ENCODE measurements at places on chromosomes 6 and 20. TPM values are rescaled to one million over a fixed set of nuclear protein-coding genes. Genes with fewer than 3 reads are reported as not detected.

DNA sequence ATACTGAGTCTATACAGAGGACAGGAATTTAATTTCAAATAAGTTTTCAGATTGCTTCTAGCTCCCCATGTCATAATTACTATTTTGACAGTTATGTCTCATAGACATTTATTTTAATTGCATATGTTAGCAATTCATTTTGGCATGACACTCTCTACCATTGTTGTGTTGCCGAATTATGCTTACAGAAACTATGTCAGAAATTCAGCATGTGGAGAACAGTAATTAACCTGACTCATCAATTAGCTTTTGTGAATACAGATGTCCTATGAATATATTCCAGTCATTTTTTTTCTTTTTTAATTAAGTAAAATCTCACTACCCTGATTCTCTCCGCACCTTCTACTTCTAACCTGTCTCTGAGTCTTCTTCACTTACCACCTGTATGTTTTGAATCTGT is 105.1 kb downstream of the NKAIN2 start:
- no peak for DNase-seq

DNA sequence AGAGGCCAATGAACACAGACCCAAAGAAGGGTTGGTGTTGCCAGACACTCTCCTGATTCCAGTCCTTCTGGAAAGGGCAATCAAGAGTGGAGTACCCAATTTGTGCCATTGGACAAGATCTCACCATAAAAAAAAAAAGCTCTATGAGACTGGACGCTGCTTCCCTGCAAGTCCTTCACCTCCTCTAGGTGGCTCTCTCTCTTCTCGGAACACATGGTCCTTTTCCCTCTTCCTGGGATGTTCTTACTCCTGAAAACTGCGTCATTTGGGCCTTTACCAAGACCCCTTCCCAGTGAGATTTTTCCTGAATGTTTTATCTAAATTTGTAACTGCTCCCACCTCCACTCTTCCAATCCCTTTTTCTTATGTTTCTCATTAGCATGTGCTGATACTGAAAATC is 280.8 kb downstream of the FOXA2 start:
- no peak for DNase-seq

- DNase-seq, result no peak
Measured at GRCh38 chr6:9499709-9500108, 915.2 kb downstream of the TFAP2A start.

GRCh38 chr6:32111424-32112066 is 2.4 kb upstream of the TNXB start:
- DNase-seq, result no peak

DNA sequence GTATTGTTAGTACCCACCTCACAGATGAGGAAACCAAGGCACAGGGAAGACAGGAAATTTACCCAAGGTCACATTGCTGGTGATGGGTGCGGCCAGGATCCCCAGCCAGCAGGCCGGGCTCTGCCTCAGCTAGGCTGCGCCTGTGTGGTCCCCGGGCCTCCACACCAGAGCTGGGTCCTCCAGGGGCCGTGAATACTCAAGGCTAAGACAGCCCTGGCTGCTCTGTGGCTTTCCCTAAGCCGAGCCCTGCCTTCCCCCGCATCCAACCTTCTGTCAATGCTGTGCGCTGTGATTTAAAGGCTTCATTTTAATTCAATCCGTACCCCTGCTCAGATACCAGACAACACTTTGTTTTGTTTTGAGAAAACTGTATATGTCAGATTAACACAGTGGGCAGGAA is 246.7 kb downstream of the TTLL2 start:
- DNase-seq, result no peak

DNA sequence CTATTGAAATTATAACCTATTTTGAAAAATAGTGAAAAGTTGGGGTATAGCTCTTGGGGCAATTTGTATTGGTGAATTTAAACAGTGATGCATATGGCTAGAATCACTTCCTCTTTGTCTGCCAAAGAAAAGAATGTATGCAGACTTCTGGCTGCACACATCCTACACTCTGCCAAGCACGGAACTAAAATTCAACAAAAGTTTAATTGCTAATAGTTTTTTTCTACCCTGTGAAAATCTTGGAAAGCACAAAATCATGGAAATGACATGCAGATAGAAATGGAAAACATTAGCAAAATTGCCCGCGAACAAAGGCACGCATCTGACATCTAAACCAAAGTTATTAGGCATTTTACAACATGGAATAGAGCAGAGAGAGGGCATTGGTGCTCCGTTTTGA is 106.4 kb upstream of the PDE10A start:
- no peak for DNase-seq

DNA sequence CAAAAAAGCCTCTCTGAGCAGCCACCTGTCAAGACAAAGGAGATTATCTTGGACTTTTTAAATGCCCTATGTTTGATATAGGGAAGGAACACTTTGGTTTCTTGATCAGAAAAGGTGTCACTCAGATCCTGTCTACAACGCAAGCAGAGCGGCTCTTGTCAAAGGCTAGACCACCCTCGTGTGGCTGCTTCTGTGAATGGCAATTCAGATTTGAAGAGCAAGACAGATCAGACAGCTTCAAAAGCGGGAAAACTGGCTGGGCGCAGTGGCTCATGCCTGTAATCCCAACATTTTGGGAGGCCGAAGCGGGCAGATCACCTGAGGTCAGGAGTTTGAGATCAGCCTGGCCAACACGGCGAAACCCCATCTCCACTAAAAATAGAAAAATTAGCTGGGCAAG is 10.1 kb upstream of the NXT1 start:
- peak; percentile 76 for DNase-seq

- DNase-seq, result no peak
Measured at GRCh38 chr6:29908341-29908662, 34.0 kb upstream of the HLA-A start.

- no peak for DNase-seq
Measured at GRCh38 chr6:93515736-93516135, 96.4 kb upstream of the EPHA7 start.

RAB32 gene
- total RNA-seq, result 7.6 TPM

ARFGEF3 gene
- total RNA-seq, result 1.4 TPM

OOEP gene
- not detected for total RNA-seq

OR2J3 gene
- not detected for total RNA-seq
